Urinary bladder (tissue), 4 donors: ENCODE measurements at places on chromosomes 3 and 15. TPM values are rescaled to one million over a fixed set of nuclear protein-coding genes. Genes with fewer than 3 reads are reported as not detected.

SMAD3 gene
- 31.2 TPM for total RNA-seq

SLC27A2 gene
- 3.5 TPM for total RNA-seq

KBTBD12 gene
- total RNA-seq: 2.7 TPM

GPR15 gene
- total RNA-seq: not detected

CASR gene
- 0.74 TPM for total RNA-seq

ST3GAL6 gene
- 16.7 TPM for total RNA-seq

CLDN11 gene
- 28.1 TPM for total RNA-seq

POTEB3 gene
- not detected for total RNA-seq

KBTBD13 gene
- total RNA-seq: 0.32 TPM

DZIP1L gene
- total RNA-seq: 54.0 TPM
